ENCODE measurements at places on chromosomes 3 and 15.

DNA sequence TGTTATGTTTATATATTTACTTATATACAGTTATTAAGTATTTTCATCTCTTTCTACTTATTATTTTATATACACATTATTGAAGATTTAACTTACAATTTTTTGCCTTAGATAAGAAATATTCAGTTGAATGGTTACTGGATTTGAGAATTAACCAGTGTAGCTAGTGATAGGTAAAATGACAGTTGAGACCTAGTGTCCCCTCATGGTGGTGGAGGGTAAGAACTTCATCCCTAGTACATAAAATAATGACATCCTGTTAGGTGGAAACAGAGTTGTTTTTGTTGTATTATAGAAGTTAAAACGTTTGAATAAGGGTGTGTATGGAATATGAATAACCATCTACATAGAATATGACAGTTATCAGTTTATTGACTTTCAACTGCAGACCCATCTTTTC is 1152.4 kb upstream of the ALCAM start:
- no peak for DNase-seq

- DNase-seq, result no peak
Observed at GRCh38 chr3:125080077-125080476, 24.3 kb upstream of the HEG1 start.

DNA sequence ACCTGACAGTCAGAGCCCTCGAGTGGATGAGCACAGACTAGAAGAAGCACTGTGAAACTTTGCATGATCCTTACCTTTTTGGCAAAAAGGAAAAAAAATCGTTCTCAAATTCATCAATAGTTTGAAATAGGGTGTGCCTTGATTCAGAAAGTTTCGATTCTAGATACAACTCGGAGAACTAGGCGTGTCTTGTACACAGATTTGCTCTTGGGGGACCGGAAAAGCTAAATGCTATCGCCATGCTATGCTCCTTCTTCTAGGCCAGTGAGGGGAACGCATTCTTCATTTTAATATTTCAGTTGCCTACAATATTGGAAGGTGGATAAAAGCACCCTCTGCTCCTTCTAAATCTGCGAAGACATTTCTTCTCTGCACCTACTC is 25.0 kb downstream of the CD86 start:
- no peak for DNase-seq

DNA sequence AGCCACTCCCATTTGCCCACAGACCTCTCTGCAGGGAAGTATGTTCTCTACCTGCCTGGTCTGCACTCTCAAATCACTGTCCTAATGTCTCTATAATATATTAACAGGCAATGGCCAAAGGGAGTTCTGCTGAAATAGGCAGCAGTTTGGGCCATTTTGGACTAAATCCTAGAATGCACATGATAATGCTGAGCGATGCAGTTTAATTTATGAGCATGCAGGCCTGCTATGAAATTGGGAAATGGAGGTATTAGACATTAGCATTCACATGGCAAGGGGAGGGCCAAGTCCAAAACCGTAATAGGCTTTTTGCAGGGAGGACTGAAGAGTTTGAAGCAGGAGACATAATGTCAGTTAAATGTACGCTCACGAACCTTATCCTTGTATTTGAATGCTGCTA is 31.3 kb downstream of the NMNAT3 start:
- no peak for DNase-seq

DNA sequence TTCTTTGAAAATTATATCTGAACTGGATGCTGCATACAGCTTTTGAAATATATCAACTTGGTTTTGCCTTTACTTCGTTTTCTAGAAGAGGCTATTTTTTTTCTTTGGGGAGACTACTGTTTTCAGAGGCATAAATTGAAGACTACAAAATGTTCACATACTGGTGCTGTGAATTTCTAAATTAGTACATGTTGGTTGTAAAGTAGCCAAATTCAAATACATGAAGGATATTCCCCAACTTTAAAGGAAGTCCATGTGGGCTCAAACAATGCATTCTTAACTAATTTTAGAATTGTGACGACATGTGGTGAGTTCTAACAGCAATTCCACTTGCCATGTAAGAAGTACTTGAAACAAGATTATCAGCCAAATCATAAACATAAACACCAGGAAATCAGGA is 295.7 kb downstream of the TUSC7 start:
- no peak for DNase-seq

DNA sequence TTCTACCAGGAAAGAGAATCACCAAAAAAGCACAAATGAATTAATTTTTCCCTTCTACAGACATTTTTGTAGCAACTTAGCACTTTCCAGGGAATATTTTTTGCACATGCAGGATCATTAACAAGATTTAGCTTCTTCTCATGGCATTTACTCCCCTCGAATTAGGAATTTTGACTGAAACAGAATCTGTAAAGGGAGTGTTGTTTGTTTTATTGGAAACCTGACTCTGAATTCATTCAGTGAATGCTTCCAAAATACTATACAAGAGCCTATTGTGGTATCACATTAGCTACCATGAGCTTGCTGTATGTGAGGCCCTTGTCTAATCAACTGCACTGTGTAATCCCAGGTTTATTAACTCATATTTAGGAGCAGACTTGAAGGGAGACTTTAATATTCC is 130.4 kb upstream of the ATP10A start:
- no peak for DNase-seq

GRCh38 chr3:124346487-124346886 is 354.6 kb upstream of the ROPN1 start:
- no peak for DNase-seq

- no peak for DNase-seq
Observed at GRCh38 chr3:134883697-134884385, 88.8 kb downstream of the EPHB1 start.

DNA sequence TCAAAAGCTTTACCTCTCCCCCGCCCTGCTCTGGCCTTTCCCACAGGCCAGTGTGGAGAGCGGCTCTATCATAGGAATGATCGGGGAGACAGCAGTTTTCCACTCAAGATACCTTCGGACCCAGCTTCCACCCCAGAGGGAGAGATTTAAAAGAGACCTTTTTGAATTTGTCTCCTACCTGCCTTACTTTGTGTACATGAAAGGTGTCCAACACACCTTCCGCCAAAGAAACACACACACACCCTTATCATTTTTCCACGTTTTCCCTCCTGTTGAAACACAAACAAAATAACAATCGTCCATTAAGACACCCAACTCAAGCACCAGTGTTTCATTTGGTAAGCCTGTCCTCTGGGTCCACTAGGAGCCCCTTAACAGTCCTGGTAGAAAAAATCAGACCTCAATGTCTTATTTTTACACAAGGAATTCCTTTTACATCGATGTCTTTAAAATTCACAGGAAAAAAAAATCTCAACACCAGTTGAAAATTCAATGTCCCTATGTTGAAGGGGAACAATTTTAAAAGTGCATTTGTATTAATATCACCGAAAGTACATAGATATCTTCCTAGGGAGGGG is 4.0 kb downstream of the HES1 start:
- DNase-seq, result no peak

GRCh38 chr3:134721214-134721613 is 70.4 kb upstream of the KY start:
- DNase-seq, result no peak

- DNase-seq, result no peak
Observed at GRCh38 chr3:52891615-52892081, 5.7 kb downstream of the STIMATE start.

- no peak for DNase-seq
Observed at GRCh38 chr15:34085746-34086145, 15.9 kb downstream of the EMC7 start.

DNA sequence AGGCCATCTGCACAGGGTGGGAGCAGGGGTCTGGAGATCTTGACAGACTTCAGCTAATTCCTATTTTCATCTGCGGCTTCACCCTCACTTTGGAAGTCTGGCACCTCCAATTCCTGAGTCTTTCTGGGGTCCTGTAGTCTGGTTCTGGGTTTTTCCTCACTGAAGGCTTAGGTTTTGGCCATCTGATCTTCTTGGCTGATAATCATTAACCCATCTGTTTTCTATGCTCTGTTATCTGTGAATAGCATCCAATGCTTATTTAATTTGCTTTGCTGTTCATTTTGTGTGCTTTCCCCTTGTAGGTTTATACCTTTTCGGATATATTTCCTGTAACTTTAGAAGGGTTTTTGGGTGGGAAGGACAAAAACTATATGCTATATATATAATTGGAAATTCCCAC is 17.6 kb downstream of the TATDN2 start:
- no peak for DNase-seq

DNA sequence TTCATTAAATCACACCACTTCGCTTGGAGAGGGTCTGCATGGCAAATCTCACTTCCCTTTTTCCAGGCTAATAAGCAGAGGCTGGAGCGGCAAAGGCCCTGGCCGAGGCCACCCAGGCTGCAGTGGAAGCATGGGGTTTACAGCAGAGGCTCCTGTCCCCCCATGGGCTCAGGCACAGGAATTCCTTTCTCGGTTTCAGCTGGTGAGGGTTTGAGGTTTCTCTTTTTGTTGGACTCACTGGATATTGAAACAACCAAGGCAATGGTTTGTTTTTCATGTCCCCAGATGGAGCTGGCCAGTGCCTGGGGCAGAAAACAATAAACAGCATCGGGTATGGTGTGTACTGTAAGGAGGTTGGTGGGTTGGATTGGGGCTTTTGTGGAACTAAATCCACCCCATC is 175.6 kb upstream of the RASGRP1 start:
- DNase-seq, result no peak

GRCh38 chr15:88090481-88091011 is 166.0 kb downstream of the NTRK3 start:
- DNase-seq, result no peak

DNA sequence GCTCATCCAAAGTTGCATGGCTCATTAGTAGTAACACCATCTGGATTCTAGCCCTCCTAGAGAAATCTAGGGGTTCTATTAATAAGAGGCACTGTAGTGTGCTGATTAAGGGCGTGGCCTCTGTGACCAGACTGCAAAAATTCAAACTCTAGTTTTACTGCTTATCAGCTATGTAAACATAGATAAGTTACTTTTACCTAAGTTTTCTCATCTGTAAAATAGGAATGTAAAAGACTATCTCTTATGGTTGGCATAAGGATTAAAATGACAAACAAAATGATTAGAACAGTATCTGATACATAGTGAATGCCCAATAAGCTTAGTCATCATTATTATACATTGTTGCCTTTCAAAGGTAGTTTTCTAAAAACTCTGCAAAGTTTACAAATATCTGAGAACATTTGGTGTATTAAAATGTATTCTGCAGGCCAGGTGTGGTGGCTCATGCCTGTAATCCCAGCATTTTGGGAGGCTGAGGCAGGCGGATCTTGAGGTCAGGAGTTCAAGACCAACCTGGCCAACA is 4.5 kb downstream of the PTX3 start:
- no peak for DNase-seq

- DNase-seq, result no peak
Observed at GRCh38 chr15:94119298-94119811, 112.0 kb upstream of the MCTP2 start.

- no peak for DNase-seq
Observed at GRCh38 chr15:67022587-67023105, 42.8 kb upstream of the SMAD3 start.

GRCh38 chr3:129239991-129240390 is 9.4 kb upstream of the COPG1 start:
- DNase-seq, result no peak

Measured in HuH-7 (cell line).